G401 (cell line): ENCODE measurements at places on chromosomes 1 and 21.

GRCh38 chr1:110012100-110012780 lies 22.2 kb upstream of the STRIP1 start:
- no peak for DNase-seq

GRCh38 chr1:159779403-159779851 lies 1.3 kb upstream of the DUSP23 start:
- DNase-seq: no peak

DNA sequence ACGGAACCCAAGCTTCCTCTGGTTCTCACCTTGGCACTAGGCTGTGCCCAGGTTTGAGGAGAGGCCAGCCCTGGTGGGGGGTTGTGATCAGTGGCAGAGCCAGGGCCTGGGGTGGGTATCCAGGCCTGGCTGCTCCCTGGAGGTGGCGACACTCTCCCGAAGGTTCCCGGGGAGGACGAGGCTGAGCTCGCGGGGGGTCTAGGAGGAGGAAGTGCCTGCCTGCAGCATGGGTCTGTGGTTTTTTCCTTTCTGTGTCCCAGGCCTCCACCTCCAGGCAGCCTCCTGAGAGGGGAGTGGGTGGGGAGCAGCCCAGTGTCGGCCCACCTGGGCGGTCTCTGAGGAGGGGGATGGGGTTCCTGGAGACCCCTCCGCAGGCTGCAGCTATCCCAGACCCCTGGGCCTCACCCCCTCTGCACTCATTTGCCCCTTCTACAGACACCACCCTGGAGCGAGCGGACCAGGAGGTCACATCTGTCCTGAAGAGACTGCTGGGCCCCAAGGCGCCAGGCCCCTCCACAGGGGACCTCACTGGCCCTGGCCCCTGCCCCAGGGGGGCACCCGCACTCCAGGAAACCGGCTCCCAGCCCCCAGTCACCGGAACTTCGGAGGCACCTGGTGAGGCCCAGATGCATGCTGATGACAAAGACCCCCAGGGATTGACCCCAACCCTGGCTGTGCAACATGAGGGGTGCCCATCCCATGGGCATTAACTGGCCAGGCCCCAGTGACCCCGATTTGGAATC lies 44.3 kb downstream of the TRIM11 start:
- no peak for DNase-seq

DNA sequence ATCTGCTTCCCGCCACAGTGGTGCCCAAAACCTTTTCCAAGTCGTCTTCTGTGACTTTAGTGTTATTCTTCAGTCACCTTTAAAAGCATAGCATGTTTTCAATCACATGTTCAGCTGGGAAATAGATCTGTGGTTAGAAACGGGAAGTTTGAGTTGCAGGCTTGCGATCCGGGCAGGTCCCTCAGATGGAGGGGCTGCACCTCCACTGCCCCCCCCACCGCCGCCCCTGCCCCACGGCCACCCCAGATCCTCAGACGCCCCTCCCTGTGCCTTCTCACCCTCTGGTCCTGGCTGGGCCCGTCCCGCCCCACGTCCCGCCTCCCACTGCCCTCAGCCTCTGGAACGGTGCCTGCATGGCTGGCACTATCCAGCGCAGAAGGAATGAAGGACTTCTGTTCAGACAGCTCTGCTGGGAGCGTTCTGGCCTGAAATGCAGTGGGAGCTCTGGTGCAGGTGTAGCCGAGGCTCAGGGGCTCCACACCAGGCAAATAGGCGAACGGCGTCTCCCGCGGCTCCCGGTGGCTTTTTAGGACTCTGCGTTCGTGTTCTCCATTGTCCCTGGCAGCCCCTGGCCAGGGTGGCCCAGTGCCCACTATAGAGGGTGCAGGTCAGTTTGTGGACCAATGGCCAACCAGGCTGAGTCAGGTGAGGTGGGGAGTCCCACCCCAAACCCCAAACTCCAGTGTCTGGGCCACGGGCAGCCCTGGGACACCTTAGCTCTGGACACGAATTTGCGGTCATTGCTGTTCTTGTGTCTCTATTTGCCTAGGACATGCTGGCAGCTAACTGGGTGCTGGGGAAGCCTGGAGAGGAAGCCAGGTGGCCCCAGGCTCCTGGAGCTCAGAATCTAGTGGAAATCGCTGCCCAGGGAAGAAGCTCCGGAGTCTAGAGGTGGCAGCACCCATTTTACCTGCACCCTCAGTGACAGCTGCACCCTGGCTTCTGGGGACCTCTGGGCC lies 67.1 kb downstream of the FAAP20 start:
- peak; percentile 60 for DNase-seq

DNA sequence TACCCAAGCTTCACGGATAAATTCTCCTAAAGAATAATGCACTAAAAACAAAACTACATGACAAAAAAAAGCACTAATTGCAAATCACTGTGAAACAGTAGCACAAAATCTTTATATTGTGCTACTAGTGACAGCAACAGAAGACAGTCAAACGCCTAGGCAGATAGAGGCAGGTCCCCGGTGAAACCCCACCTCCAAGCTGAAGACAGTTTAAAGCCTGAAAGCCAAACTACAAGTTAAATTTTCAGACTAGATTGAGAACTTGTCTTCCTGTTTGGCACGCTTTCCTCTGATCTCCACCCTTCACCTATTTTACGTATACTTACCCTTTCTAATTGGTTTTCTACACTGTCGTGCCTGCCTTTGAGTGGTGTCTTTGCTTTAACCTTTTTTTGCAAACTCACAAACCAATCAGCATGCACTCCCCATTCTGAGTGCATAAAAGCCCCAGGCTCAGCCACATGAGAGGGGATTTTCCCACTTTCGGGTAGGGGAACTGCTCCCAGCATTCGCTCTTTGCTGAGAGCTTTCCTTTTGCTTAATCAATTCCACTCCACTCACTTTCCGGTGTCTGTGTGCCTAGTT lies 3.6 kb upstream of the BACH1 start:
- no peak for DNase-seq

GRCh38 chr1:42765832-42766740 lies 742 bp downstream of the P3H1 start:
- peak; percentile 49 for DNase-seq

- DNase-seq: no peak
Measured at GRCh38 chr21:35291034-35291433, 241.9 kb upstream of the RUNX1 start.

GRCh38 chr1:245771511-245772281 lies 616.9 kb downstream of the KIF26B start:
- no peak for DNase-seq

DNA sequence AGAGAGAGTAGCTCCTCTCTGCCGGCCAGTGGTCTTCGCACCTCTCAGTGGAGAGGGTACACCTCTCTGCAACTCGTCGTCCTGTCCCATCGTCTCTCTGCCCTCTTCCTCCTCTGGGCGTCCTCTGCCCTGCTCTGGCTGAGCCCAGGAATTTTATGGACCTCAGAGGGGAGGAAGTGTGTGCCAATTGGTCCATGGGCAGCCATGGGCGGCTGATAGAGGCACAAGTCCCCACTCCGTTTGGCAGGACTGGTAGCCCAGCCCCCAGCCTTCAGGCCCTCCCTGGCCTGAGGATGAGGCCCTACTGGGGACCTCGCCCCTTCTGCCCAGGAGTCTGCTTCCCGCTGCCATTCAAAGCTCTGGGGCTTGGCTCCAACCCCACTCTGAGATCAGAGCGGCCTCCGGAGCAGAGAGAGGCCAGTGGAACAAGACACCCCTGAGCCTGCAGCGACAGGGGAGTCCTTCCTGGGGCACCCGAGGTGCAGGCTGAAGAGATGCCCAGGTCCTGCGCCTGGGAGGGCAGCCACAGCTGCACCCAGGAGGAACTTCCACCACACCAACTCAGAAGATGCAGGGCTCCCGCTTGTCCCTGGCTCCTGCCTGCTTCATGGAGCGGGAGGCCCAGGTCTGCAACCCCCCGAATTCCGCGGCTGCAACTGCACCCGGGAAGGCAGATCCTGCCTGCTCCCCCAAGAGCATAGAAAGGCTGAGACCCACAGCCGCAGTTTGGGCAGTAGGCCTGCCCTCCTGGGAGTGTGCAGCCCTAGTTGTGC lies 659.9 kb downstream of the KCNT2 start:
- no peak for DNase-seq

DNA sequence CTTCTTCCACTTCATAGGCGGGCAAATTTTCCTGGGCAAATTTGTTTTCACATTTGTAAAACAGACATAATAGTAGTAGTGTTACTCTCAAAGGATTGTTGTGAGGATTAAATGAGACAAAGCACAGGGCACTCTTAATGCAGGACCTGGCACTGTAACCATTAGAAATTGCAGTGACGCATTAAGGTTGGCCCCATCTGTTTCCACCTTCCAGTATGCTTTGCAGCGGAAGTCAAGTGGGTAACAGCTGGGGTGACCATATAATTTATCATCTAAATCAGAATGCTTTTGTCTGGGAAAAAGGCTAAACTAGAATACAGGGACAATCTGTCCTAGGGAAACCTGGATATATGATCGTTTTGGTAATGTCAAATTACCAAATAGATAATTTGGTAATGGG lies 132.5 kb upstream of the CACHD1 start:
- no peak for DNase-seq

DNA sequence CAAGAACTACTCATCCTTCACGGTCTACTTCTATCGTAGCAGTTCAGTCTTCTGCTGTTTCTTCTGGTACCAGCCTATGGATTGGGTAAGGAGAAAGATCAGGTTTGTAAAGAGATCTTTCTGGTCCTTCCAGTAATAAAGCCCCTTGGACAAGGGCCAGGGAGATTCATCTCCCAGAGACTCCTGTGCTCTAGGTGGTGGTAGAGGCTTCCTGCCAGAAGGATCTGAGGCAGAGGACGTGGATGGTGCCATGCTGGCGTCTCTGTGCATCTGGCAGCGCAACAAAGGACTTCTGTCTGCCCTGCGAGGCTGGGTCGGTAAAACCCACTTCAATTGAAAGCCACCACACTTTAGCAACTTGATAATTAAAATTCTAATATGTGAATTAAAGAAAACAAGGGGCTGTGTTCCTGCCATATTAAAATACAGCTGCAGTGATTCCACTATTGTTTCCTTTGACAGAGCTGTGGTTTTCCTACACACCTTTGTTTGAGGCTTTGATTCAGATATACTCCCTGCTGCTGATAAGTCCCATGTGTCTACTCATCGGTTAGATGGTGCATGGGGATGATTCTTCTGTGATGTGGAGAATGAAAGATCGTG lies 73.6 kb downstream of the ROR1 start:
- no peak for DNase-seq

DNA sequence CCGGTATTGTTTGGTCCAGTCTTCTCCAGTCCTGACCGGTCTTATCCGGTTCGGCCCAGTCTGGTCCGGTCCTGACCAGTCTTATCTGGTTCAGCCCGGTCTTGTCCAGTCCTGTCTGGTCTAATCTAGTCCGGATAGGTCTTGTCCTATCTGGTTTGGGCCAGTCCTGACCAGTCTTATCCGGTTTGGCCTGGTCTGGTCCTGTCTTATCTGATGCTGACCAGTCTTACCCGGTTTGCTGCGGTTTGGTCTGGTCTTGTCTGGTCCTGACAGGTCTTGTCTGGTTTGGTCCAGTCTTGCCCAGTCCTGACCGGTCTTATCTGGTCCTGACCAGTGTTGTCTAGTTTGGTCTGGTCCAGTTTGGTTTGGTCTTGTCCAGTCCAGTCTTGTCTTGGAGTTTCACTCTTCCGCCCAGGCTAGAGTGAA lies 30.1 kb downstream of the DHX9 start:
- no peak for DNase-seq

DNA sequence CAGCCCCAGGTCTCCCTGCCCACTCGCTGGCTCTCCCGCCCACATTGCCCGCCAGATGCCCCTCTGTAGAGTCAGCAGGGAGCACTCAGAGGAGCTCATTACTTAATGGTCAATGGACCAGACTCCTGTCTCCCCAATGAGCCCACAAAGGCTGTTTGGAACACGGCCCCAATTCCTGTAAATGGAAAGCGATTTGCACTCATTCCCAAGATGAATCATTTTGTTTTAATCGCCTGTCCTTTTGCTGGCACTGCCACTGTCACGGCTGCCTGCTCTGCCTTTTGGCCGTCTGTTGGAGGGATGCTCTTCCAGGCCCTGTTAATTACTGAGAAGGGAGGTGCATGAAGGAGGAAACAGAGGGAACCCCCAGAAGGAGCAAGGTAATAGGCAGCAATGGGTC lies 44.8 kb upstream of the ATP2B4 start:
- peak; percentile 83 for DNase-seq

- no peak for DNase-seq
Measured at GRCh38 chr1:234965111-234965510, 163.5 kb downstream of the TOMM20 start.

DNA sequence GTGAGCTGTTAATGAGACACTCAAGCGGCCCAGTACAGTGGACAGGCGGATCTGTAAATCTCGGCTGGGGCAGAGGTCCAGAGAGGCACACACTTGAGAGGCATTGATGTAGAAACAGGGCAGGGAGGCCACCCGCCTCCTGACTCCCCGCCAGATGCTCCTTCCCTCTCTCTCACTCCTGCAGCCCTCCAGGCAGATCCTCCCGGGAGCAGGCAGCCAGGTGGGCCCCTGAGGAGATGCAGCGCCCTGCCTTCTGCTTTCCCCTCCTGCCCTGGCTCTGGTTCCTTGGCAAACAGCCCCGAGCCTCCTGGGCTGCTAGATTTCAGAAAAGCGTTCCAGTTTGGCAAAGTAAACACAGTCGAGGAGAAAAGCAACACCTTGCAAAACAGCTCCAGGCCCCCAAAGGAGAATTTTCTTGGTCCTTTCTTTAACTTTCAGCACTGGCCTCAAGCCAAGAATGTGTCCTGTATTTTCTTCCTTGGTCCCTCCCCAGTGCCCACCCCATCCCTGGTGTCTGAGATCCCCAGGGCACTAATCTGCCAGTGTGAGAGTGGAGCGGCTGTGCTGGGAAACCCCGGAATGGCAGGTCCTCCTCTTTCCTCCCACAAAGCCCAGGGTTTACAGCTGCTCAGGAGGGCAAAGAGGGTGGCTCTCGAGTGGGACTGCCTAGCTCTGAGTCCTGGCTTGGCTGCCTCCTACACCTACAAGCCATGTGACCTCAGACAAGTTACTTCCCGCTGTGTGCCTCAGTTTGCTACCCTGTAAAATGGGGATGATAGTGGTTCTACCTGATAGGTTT lies 29.4 kb upstream of the IFNLR1 start:
- DNase-seq: peak; percentile 91

DNA sequence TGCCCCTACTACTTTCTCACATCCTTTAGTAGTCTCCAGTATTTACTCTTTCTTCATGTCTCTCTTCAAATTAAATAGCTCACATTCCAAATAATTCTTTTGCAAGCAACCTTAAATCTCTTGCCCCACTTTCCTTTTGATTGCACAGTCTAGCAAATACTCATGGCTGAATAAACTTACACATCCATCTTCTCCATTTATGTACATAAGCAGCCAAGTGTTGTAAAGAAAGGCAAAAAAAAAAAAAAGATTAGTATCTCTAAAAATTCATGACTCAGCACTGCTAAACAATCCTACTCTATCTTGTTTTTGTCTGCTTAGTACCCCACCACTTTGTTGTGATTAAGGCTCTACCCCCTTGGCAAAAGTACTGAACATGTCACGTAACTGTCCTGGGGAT lies 42.6 kb downstream of the F13B start:
- DNase-seq: no peak

GRCh38 chr21:29290240-29290639 lies 8.5 kb upstream of the BACH1 start:
- no peak for DNase-seq

- no peak for DNase-seq
Measured at GRCh38 chr1:86470859-86471258, 2.1 kb downstream of the CLCA1 start.

- no peak for DNase-seq
Measured at GRCh38 chr1:204528241-204528640, 12.0 kb downstream of the MDM4 start.
